ENCODE measurements at places on chromosomes 13 and 19.

- no peak for DNase-seq
These were observed 75.6 kb downstream of the SIPA1L3 start for GRCh38 chr19:37982655-37983054.

GRCh38 chr13:37290716-37291505 is 185.4 kb upstream of the CSNK1A1L start:
- DNase-seq, result no peak

DNA sequence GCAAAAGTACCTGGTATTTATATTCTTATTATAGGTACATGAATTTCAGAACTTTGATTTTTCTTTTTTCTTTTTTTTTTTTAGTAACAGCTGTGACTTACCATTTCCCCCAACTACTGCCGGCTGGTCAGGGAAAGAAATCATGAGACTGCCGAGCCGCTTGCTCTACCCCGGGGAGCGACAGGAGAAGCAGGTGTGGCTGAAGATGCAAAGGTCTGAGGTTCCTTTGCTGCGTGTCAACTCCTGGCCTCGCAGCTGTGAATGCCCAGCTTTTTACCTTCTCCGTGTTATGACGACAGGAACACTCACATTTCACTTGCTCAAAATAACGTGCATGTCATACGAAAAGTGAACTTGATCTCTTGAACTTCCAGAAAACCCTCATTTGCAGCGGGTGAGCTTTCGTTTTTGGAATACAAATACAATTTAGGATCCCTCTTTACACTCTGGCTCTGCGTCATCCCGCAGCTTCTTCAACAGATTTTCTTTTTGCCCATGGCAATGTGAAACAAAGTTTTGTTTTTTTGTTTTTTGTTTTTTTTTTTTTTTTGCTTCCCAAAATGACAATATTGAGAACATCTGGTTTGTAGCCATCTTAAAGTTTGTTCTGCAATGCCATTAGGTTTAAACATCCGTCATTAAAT is 117.9 kb downstream of the EFNB2 start:
- no peak for DNase-seq

- no peak for DNase-seq
These were observed 3.9 kb upstream of the NCCRP1 start for GRCh38 chr19:39192846-39193245.

- DNase-seq, result no peak
These were observed 11.8 kb upstream of the ZNF175 start for GRCh38 chr19:51559240-51559639.

GRCh38 chr13:79775830-79776229 is 294.9 kb downstream of the NDFIP2 start:
- DNase-seq, result peak; percentile 30
